ENCODE measurements at places on chromosomes 16 and 17.

DNA sequence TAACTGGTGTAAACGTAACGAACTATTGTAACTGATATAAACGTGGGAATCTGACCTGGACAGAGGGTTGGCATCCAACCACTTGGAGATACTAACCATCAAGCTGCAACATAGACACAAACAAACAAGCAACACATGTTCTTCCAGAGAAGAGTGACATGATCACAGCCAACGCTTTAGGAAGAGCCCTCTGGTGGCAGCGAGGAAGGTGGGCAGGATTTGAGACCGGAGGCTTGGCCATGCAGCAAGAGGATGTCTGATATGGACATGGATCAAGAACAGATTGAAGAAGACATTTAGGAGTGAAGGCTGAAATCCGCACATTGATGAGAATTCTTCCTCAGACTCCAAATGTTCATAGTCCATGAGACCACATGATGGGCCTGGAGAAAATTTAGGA, 40.3 kb upstream of the TNRC6A start:
- DNase-seq: no peak

DNA sequence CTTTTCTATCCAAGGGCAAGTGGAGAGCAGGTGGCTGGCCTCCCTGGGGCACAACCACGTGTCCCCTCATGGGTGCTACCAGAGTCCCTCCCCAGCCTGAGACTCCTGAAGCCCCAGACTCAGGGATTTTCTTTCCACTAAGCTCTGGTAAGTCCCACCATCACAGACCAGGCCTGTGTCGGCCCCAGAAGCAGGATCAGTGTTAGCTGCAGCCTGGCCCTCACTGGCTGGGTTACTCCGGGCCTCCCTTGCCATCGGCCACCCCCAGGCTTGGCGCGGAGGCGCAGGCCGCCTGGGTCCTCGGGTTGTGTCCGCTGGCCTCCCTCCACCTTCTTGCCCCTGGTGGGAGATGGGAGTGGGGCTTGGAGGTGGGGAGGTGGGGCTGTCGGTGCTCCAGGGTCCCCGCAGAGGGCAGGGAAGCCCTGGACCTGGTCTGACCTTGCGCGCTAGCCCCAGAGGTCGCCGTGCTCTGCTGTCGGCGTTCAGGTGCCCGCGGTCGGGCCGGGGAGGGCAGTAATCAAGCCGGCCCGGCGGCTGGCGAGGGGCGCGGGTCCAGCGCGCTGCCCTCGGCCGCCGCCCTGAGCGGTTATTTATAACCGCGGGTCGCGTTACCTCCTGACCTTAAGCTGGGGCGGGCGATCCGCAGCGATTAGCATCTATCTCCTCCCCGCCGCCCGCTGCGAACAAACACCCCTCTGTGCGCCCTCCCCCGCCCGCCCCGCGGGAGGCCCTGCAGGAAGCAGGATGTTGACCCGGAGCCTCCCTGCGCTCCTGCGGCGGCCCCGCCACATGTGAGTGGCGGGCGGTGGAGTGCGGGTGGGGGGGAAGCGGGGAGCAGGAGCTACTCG, 78.1 kb upstream of the TOB1 start:
- peak; percentile 83 for DNase-seq

DNA sequence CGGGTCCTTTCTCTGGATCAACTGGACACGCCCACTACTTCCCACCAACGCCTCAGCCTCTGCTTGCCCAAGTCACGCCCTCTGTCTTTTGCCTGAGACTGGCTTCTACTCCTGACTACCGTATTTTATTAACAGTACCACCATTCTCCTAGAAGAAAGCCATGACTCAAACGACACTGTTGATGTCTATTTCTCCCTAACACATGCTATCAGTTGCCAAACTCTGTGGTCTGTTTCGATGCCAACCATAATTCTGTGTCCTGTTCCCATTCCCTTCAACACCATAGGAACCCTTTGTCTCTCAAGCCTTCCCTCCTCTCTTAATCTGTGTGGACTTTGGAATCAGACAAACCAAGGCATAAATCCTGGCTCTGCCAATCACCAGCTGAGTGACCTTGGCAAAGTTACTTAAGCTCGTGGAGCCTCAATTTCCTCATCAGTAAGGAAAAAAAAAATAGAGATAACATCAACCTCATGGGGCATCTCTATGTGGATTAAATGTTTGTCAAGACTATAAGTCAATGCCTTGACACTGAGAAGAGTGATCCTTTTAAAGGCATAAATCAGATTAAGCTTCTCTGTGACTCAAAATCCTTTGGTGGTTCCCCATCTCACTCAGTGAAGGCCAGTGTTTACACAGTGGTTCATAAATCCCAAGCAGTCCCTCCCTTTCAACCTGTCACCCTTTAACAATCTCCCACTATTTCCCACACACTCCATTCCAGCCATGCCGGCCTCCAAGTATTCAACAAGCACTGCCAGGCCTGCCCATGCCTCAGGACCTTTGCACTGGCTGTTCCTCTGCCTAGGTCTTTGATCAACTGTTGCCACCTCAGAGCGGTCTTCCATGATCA, 45.6 kb downstream of the ERN1 start:
- DNase-seq: no peak

DNA sequence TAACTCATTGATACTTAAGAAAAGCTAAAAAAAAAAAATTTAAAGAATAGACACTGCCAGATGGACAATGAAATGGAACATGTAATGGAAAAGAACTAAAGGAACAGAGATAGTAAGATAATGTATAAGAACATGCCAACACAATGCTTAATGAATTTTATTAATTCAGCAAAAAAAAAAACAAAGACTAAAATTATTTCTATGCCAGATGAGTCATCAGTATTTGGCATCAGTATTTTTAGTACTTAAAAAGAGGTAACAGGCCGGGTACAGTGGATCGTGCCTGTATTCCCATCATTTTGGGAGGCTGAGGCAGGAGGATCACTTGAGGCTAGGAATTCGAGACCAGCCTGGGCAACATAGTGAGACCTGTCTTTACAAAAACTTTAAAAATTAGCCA, 168.5 kb downstream of the CYB561 start:
- DNase-seq: no peak

DNA sequence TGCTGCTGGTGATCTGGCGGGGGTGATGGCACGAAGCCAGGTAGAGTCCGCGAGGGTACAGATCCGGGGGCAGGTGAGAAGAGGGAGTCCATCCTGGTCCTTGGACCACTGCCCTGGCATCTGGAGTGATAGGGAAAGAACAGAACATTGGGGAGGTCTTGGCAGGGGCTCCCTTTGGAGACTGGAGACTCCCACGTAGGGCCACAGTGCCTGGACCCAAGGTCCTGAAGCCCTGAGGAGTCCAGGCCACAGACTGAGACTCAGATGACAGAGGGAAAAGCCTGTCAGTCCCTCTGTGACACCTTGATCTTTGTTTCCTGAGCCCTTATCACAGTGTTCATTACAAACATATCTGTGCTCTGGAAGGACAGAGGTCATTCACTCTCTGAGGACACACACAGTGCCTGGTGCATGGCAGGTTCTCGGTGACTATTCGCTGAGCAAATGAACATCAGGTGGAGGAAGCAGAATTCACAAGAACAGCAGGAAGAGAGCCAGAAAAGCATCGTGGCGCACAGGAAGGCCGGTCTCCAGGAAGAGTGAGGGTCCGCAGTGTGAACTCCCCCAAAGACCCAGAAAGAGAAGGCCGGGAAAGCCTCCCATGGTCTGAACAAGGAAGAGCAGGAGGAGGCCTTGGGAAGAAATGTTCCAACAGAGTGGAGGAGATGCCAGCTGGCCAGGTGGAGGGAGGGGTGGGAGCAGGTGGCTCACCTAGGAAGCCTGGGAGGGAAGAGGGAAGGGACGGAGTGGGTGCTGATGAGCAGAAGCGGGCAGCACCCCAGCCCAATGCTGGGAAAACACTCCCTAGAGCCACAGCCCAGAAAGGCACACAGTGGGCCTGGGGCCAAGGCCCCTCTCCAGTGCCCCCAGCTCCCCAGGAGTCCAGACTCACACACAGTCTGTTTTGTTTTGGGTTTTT, 20.5 kb downstream of the PEMT start:
- no peak for DNase-seq

GRCh38 chr16:17470182-17470907, 415 bp downstream of the XYLT1 start:
- peak; percentile 31 for DNase-seq

DNA sequence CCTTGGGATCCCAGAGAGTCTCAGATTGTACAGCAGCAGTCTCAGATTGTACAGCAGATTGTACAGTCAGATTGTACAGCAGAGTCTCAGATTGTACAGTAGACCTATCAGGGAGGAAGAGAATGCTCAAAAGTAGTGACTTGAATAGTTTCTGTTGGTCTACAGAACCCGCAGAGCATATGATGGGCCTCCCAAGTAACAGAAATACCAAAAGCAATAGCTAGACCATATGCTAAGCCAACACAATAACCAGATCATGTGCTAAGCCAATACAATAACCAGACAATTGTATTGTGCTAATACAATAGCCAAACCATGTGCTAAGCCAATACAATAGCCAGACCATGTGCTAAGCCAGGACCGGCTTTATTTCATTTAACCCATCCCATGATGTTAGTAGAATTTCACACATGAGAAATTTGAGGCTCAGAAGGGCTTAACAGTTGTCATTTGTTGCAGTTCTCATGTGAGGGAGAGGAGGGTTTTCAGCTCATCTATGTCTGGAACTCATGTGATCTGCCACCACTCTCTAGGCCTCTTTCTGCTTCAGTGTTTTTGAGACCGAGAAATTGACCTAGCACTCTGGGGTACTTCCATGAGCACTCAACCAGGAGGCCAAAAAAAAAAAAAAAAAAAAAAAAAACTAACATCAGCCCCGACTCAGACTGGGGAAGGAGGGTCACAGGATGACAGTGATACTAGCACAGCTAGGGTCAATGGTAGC, 144.0 kb downstream of the SOX9 start:
- DNase-seq: no peak

DNA sequence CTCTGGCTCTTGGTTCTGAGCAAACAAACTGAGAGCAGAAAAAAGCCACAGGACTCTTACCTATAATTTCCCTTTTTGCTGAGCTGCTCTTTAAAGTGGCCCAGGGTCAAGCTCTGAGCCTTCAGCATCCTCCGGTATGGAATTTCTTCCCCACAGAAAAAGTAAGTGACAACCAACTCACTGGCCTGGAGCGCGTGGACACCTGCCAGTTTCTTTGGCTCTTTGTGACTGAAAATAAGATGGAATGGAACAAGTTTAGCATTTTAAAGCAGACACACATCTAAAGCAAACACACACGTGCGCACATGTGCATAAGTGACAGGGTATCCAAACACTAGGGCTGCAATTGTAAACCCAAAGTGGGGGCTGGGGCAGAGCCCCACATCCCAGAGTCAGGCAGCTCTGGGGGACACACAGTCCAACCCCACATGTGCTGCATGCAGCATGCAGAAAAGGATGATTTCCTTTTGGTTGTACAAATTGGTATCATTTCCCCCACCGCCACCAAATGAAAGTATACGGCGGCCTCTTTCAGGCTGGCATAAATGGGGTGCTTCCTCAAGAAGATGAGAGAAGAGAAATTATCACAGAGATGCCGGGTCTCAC, 27.5 kb downstream of the AXIN2 start:
- DNase-seq: no peak

DNA sequence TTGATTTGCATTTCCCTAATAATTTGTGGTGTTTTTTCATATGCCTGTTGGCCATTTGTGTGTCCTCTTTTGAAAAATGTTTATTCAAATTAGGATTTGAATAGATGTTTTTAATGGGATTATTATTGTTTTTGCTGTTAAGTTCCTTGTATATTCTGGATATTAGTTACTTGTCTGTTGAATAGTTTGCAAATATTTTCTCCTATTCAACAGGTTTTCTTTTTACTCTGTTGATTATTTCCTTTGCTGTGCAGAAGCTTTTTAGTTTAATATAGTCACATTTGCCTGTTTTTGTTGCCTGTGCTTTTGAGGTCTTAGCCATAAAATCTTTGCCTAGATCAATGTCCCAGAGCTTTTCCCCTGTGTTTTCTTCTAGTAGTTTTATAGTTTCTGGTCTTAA, 9.6 kb downstream of the GDE1 start:
- no peak for DNase-seq

- no peak for DNase-seq
Measured at GRCh38 chr16:57916735-57917438, 54.0 kb downstream of the CNGB1 start.

DNA sequence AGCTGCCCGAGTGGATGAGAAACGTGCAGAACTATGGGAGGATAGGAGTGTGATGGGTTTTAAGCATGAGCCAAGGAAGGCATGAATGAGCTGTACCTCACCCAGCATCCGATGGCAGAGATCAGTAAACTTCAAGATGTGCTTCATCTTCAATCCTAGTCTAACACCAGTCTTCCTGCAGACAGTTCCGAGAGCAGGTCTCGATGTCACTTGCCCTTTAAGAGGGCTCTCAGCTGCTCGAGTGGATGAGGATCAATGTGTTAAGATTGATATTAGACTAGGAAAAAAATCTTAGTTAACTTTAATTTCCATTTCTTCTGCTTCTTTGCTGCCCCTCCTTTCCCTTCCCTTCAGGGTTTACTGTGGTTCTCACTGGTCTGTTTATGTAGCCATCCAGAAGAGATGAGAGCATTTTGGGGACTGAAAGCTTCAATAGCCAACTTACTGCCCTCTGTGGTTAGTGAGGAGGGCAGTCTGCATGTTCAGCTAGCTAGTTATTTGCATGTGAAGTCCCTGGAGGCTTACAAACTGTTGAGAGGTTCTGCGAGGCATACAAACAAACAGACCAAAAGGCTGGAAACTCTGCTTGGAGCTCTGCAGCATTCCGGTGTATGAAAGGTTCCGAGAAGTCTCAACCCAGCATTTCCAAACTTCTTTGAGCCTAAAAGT, 15.3 kb downstream of the KLHL36 start:
- DNase-seq: no peak

DNA sequence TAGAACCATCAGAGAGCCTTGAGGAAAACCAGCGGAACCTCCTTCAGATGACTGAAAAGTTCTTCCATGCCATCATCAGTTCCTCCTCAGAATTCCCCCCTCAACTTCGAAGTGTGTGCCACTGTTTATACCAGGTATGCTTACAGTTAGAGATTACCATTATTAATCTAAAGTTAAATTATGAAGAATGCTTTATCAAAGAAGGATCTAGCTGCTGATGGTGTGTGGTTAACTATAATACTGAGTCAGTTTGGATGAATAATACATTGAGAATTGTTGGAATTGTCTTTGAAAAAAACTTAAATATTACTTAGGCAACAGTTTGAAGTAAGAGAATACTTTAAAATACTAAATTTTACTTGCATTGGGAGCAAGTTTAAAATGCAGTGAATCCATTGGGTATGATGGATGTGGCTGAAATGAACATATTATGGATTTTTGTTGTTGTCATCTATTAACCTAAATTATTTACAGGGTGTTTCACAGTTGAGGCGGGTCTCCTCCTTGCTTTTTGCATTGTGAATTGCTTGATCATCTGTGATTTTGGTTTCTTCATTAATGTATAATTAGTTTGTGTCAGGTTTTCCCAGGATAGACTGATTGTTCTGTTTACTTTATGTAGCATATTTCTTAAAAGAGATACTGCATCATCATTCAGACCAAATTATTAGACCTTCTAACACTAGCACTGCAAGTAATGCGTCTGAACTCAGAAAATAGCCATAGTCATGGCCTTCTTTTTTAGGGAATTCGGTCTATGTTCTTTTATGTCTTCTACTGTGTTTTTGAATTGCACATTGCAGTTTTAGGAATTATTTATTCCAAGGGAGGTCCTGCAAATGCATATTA, 47.8 kb downstream of the OMG start:
- no peak for DNase-seq
